SW 1271 (cell line): ENCODE measurements at places on chromosomes 4 and X.

DNA sequence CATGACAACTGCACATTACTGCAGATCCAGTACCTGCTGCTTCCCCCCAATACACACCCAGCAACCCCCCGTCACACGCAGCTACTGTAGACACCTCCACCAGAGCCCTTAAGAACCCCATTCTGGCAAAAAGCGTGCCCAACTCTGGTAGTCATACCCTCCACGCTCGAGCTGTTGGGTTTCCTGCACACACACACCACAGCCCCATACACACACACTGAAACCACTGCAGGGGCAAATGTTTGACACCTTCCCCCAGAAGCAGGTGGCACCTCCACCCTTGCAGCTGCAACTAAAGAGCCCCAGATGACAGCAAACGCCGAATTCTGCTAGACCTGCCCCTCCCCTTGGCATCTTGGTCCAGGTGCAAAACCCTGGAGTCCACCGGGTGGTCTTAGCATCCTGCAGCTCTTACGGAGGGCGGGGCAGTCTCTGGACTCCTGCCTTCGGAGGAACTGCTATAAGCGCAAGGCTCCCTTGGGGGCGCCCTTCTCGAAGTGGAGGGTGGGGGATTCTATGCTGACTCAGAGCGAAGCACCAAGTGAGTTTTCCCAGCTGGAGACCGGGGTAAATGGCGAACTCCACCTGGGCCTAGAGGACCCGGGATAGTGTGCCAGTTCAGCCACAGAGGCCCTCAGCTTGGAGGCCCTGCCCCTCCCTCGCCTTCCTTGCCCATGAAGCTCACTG is 1.5 kb downstream of the FRMPD3 start:
- DNase-seq, result no peak

DNA sequence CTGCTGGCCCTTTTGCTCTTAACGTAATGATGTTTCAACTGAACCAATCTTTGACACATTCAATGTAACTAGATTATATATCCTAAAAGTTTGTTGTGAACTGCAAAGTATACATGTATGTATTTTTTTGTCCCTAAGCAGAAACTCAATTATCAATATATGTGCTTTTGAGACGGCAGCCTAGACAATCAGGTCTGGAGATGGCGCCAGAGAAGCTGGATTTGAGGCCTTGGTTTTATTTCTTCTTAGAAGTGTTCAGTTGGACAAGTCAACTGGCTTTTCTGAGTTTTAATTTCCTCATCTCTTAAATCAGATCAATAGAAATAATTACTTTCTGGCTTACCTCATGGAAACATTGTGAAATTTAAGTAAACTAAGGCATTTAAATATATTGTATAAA is 62.5 kb downstream of the DCAF8L1 start:
- DNase-seq, result no peak

- no peak for DNase-seq
Measured at GRCh38 chrX:152899874-152900719, 2.2 kb downstream of the ZNF185 start.

- peak; percentile 12 for DNase-seq
Measured at GRCh38 chrX:154918060-154918483, 31.9 kb downstream of the F8A1 start.

GRCh38 chr4:46370531-46370930 is 19.4 kb downstream of the GABRA2 start:
- no peak for DNase-seq

GRCh38 chr4:53061091-53061850 is 199.2 kb downstream of the RASL11B start:
- no peak for DNase-seq

- DNase-seq, result no peak
Measured at GRCh38 chr4:70660106-70660505, 6.2 kb downstream of the JCHAIN start.

DNA sequence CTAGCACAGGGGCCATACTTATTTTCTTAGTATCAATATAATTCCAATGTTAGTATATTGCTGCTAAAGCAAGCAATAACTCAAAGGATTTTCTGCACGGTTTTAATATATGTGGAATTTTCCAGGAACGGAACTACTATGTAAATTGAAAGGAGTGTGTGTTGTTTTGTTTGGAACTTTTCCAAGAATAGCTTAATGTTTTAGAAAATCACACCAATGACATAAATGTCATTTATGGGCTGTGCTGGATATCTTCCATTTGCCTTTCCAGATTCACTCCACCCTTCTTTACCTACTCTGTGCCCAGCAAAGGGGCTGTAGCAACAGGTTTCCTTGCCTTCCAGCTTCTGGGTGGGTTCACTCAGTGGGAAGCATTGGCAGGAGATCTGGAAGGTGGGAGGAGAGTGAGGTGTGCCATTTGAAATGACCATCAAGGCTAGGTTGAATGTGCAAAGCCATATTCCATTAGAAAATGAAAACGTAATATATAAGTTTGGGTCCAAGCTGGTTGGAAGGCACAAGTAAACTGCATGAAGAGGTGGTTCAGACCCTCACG is 25.2 kb upstream of the ZFX start:
- DNase-seq, result no peak

GRCh38 chr4:185950891-185951290 is 118.1 kb upstream of the TLR3 start:
- no peak for DNase-seq

GRCh38 chrX:106932960-106933537 is 12.8 kb downstream of the CLDN2 start:
- no peak for DNase-seq

GRCh38 chrX:39158801-39159657 is 357.8 kb downstream of the MID1IP1 start:
- no peak for DNase-seq
